ENCODE measurements at places on chromosomes 6 and 20. TPM values are rescaled to one million over a fixed set of nuclear protein-coding genes. Genes with fewer than 3 reads are reported as not detected.

Gene PSORS1C2
- not detected for total RNA-seq

Gene NOTCH4
- 13.0 TPM for total RNA-seq

Gene GINS1
- 7.9 TPM for total RNA-seq

Gene CCDC167
- 12.7 TPM for total RNA-seq

Gene LYRM2
- total RNA-seq, result 13.4 TPM

Gene PHACTR1
- total RNA-seq, result 9.4 TPM

Gene MUCL3
- total RNA-seq, result 0.87 TPM

Gene RGS19
- not detected for total RNA-seq

DNA sequence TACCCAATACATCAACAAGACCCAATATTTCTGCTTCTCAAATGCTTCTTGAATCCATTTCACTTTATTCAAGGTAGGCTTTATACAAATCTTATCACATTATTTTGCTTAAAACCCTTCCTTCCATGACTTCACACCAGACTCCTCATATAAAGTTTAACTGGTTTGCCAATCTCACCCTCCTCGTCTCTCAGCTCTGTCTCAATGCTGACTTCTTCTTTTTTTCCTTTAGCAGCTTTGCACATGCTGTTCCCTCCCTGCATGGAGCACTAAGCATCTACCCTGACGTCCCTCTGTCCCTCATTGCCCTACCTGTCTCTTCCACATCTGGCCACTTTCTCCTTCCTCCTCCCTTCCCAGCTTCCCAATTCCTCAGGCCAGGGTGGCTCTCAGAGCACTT is 31.4 kb downstream of the KCNK17 start:
- DNase-seq, result no peak

- DNase-seq, result no peak
Observed at GRCh38 chr6:69449887-69450286, 346.9 kb downstream of the LMBRD1 start.

DNA sequence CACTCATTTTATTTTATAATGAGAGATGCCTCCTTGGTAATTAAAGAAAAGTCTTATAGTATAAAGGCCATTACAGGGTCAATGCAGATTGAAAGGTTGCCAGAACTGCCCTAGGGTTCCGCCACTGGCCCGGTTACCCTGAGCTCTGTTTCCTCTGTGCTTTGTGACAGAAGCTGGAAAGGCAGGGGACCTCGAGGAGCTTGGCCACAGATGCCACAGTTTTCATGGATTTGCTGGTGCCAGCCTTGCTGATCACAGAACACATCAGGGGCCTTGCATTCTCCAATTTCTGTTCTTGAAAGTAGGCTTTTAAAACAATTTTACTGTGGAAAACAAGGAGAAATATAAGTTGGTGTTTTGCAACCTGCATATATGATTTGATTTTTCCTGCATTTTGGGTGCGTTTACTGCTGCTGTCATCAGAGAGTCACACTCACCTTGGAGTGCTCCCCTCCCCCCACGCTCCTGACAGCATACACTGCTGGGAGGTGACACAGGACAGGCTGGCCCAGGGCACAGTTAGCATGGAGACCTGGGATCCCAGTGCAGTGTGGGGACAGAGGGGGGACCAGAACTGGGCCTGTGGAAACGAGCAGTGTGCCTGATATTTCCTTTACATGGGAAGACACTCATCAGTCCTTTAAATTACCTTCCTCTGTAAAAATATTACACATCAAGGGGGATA is 142.8 kb downstream of the CFAP61 start:
- no peak for DNase-seq

DNA sequence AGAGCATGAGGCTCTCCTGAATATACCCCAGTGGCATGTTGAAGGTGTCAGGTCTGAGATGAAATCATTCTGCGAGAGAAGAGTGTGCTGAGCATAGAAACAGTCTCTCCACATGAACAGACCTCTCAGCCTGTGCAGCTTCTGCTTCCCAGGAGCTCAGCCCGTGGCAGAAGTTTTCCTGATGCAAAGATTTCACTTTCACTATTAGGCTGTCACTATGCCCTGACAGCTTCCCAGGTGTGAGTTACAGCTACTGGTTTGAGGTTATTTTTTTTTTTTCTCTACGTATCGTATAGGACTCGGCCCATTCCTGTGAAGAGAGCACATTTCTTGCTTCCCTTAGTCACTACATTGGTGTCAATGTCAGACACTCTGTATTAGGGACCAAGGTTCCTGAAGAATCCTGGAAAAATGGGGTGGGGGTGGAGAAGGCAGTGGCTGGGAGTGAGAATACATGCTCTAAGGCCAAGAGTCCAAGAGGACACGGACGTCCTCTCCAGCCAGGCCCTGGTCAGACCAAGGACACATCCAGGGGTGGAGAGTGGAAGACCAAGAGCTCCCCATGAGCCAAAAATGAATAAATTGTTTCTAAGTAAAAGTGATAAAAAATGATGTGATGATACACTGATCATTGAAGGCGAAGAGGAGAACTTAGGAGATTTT is 121.2 kb upstream of the AKAP12 start:
- DNase-seq, result no peak

- no peak for DNase-seq
Observed at GRCh38 chr6:109653264-109653663, 37.7 kb downstream of the AK9 start.

DNA sequence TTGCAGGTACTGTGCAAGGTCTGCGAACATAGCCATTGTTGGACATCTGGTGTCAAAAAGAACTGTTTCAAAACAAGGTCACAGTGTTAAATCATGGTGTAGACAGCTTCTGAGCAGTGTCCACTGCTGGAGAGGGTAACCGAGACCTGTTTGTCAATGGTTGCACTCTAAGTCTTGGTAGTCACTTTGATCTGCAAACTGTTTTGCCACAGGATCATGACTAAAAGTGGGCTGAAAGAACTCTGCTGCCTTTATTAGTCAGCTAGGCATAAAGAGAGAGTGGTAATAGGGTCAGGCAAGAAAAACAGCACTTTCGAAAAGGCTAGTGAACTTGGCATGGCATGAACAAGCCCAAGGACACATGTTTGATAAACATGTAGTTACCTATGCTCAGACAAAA is 552.3 kb upstream of the CITED2 start:
- no peak for DNase-seq

- peak; percentile 60 for DNase-seq
Observed at GRCh38 chr6:120260636-120261035, 911.1 kb upstream of the MAN1A1 start.

DNA sequence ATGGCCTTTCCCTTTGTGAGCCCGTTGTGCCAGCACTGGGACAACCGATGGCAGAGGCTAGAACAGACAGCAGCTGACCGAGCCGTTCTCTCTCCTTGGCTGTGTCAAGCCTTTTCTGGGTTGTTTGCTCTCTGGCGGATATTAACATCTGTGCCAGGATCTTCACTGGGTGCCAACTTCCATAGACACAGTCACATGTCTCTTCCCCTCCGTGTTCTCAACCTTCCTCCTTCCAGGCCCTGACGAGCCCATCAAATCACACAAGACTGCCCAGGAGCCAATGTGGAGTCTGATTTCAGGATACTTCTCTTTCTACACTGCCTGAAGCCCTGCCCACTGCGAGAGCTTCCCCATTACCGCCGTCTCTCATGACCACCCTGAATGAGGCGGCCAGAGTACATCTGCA is 111.0 kb upstream of the RALGAPA2 start:
- no peak for DNase-seq

DNA sequence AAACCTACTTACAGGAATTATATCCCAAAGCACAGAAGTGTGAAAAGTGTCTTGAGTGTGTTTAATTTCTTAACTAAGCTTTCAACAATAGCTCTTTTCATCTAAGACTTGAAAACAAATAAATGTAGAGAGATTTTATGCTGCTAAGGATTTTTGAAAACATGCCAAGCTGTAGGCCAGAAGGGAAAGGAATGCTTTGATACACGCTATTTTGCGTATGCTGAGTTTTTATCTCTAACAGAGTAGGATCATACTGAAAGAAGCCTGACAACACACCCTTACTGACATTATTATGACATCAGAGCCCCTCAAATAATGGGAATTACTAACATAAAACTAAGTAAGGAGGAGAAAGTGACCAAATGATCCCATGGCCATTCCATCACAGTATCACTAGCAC is 265.5 kb downstream of the KHDC1L start:
- DNase-seq, result no peak

GRCh38 chr20:2838170-2838797 is 2.2 kb downstream of the PCED1A start:
- no peak for DNase-seq

GRCh38 chr6:67775333-67775732 is 859.7 kb upstream of the ADGRB3 start:
- DNase-seq, result peak; percentile 19

- no peak for DNase-seq
Observed at GRCh38 chr6:85278466-85279035, 171.3 kb upstream of the NT5E start.

GRCh38 chr6:39428152-39428551 is 105.7 kb upstream of the KCNK16 start:
- DNase-seq, result no peak

DNA sequence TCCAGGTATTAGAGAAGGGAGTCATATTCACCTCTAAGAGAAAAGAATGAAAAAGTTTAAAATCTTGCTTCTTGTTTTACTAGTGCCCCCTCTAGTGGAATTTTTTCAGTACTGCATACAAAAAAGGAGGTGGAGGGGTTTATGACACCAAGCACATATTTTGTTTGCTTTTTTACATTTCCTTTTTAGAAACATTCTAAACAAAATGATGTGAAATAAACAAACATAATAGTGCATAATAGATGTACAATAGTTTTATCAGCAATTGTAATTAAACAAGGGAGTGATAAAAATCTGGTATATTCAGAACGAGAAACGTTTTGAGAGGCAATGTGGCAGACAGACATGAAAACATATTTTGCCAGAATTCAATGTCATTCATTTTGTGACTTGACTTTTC is 111.0 kb upstream of the TFAP2D start:
- no peak for DNase-seq

DNA sequence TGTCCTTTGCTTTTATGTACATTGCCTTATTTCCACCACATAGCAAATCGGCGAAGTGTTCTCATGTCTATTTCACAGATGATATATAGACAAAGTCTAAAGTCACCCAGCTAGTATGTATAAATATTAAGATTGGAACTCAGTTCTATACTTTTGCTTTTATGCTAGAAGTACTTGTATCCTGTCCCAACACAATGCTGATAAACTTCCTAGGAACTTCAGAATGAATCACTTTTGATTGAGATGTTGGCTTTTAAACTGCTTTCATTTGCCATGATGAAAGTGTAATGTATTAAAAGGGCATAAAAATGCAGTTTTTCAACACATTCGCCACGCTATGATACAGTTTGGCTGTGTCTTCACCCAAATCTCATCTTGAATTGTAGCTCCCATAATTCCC is 50.8 kb downstream of the GCLC start:
- no peak for DNase-seq

DNA sequence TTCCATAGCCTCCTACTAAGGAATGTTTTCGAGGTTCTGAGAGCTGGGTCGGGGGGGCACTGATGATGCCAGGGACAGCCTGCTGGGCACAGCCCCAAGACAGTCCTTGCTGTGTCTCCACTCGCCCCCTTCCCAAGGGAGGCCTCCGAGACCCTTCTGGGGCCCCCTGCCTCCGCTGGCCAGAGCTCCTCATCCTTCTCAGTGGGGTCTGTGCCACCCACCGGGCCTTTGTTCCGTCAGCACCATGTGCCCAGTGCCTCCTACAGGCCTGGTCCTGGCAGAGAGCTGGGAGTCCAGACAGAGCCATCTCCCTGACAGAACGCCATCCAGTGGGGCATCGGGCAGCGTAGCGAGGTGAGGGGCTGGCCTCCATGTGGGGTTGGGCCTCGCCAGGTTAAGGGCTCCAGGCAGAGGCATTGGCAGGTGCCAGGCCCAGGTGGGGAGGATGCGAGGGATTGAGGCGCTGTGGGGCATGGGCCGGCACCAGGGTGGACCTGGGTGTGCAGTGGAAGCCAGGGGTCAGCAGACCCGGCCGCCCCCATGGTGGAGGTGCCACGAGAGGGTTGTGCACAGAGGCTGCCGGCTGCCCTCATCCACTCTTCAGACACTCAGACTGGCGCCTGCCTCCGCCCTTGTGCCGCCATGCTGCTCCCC is 13.3 kb downstream of the RBM38 start:
- DNase-seq, result no peak

GRCh38 chr6:122831511-122831910 is 42.5 kb downstream of the SMPDL3A start:
- no peak for DNase-seq

DNA sequence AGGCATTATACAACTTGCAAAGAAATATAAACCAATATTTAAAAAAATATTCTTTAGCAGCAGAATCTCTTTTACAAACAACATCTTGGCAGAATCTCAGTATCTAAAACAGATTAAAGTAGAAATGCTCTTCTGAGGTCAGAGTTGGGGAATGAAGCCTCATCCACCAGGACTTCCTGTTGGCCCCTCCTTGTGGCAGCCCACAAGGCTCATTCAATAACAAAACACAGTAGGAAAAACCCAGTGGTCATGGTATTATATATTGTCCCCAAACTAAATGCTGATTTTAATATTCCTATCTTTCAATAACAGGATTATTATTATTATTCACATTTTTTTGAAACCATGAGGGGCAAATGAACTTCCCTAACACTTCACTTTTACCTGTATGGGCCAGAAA is 368.6 kb downstream of the BTBD9 start:
- DNase-seq, result no peak

- DNase-seq, result peak; percentile 41
Observed at GRCh38 chr20:1941226-1941625, 46.0 kb downstream of the SIRPA start.

DNA sequence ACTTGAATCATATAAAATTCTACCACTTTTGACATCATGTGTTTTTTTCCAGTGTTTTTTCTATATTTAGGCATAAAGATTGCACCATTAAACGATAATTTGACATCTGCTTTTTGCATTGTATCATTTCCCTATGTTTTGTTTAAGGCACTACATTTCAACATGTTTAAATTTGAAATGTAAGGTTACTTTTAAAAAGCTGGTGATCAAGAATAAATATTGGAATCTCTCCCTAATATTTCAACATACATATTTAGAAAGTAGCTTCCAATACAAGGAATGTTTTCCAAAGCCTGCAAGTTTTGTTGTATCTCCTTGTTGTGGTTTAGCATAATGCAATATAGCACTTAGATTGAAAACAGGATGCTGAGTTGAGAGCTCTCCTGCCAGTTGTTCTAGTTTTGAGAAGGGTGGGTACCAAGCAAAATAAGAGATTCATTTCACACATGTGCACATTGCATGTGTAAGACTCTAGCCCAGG is 76.5 kb downstream of the SYNJ2 start:
- DNase-seq, result no peak

- DNase-seq, result no peak
Observed at GRCh38 chr6:42175860-42176259, 2.7 kb downstream of the GUCA1A start.

DNA sequence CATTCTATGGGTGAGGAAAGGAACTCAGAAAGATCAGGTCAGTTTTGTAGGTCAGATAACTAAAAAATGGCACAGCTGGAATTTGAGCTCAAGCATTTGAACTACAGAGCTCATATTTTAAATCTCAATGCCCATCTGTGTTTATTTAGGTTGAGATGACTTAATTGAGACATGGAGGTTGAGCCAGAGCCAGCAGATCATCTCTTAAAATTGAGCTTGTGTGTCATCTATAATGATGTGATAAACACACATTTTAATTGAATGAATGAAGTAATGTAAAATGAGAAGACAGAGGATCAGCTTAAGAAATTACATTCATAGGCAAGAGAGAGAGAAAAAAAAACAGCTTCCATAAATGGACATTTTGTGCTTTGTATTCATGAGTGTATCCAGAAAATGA is 3.7 kb downstream of the MANEA start:
- DNase-seq, result no peak
